ENCODE measurements at places on chromosomes 4 and X. TPM values are rescaled to one million over a fixed set of nuclear protein-coding genes. Genes with fewer than 3 reads are reported as not detected.

DNA sequence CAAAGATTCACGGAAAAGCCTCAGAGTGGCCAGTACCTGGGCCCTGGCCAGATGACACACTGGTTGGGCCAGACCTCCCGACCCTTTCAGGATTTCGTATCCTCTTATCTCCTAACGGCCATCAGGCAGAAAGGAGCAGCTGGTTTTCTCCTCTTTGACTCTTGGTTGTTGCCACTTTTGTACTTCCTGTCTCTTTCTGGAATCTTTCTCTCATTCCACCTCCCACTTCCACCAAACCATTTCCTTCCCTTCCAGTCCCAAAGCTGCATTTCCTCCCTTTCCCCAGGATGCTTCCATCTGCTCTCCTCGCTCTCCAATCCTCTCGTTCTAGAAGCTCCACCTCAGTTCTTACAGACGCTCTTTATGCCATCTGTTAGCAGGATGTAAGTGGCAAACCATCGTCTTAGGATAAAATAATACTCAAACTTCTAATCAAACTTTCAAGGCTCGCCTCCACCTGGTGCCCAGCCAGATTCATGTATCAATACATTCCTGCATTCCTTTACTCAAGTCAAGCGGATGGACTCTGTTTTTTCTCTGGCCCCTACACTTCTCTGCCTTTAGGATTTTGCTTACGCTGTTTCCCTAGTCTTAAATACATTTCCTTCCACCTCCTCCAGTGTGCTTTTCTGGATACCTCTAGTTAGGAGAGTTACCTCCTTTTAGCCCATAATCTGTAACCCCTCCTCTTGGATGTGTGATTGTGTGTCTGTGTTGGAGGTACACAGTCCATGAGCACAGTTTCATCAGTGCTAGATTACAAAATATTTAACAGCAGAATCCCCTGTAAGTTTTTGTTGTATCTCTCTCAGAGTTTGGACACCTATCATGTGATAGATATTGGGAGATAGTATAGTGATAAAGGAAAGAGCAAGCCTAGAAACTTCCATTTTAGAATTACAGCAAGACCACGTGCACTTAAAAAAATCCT is 70.4 kb downstream of the LDB2 start:
- ATAC-seq: no peak

GRCh38 chrX:1601051-1601767 is 9.8 kb downstream of the AKAP17A start:
- no peak for ATAC-seq

DNA sequence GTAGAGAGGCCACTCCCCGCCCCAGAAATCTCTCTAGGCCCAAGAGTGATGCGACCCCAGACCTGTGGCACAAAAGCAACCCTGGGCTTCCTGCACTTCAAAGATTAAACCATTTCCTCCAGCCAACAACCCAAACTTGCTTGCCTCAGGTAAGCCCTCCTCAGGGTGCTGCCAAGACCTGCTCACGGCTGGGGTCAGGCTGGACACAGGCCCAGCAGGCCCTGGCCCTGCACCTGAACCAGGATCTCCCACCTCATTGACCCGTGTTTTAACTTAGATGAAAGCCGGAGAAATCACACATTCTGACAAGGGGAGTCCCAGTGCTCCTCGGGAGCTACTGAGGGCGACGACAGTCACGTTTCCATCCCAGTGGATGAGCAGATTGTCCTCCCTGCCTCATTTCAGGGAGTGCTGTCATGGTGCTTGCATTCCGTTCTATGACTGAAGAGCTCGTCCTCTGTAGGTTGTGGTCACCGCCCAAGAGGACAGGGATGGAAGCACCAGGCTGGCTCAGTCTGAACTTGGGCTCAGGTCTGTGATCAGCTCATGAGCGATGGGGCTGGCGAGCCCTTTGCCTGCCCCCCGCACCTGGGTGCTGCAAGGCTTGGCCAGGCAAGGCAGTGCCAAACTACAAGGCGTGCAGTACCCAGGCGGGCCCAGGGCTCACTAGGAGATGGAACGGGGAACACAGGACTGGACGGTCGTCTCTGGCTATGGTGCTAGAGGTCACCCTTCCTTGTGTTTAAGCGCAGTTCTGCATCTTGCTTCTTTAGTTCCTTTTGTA is 25.9 kb downstream of the WDR1 start:
- no peak for ATAC-seq

The HSD17B13 gene
- total RNA-seq: 0.64 TPM

DNA sequence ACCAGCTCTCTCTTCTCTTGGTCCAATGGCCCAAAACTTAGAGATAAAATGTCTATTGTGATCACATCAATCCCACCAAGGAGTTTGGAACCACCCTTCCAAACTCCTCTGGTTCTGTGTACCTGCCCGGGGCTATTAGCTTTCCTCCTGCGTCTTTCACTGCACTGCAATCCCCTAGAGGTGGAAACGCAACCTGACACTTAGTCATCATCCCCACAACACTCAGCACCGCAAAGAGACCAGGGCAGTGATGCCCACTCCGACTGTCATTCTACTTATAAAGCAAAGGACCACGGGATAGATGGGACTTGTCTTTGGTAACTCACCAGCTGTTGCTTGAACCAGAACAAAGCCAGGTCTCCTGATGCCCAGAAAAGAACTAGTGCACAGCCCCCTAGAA is 22.0 kb downstream of the AFAP1 start:
- ATAC-seq: no peak

GRCh38 chr4:103885152-103885551 is 165.4 kb upstream of the TACR3 start:
- ATAC-seq: no peak

The ABCD1 gene
- 25.7 TPM for total RNA-seq

The CD40LG gene
- total RNA-seq: not detected

DNA sequence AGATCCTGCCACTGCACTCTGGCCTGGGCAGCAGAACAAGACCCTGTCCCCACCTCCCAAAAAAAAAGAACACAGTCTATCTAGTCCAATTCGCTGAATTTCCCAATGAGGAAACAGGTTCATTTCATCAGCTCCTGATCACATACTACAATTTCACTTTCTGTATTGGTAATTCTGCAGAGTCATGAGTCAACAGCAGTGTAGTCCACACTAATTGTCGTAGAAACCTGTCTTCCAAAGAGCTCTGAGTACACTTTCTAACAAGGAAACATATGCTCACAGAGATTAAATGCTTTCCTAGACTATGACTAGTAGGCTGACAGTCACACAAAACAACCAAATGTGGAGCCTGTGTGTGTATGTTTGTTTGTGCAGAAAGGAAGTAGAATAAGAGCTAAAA is 91.9 kb downstream of the GPC4 start:
- no peak for ATAC-seq

- ATAC-seq: no peak
Measured at GRCh38 chr4:70583952-70584834, 7.9 kb upstream of the AMBN start.

The SOD3 gene
- total RNA-seq: 385 TPM

- no peak for ATAC-seq
Measured at GRCh38 chrX:9471571-9471985, 6.7 kb downstream of the TBL1X start.

DNA sequence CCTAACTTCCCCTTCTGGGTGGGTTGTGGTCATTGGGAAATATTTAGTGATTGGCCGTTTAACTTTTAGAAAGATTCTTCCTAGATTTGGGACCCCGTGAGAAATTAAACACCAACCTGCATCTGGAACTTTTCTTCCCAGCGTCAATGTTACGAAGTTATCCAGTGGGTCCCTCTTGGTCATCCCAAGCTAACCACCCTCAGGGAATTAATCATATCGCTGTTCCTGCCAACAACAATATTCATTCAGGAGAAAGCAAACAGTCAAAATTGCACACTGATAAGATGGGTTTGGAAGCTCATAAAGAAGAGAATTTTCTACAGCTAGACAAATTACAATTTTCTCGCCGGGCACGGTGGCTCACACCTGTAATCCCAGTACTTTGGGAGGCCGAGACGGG is 121.2 kb upstream of the STX18 start:
- no peak for ATAC-seq

DNA sequence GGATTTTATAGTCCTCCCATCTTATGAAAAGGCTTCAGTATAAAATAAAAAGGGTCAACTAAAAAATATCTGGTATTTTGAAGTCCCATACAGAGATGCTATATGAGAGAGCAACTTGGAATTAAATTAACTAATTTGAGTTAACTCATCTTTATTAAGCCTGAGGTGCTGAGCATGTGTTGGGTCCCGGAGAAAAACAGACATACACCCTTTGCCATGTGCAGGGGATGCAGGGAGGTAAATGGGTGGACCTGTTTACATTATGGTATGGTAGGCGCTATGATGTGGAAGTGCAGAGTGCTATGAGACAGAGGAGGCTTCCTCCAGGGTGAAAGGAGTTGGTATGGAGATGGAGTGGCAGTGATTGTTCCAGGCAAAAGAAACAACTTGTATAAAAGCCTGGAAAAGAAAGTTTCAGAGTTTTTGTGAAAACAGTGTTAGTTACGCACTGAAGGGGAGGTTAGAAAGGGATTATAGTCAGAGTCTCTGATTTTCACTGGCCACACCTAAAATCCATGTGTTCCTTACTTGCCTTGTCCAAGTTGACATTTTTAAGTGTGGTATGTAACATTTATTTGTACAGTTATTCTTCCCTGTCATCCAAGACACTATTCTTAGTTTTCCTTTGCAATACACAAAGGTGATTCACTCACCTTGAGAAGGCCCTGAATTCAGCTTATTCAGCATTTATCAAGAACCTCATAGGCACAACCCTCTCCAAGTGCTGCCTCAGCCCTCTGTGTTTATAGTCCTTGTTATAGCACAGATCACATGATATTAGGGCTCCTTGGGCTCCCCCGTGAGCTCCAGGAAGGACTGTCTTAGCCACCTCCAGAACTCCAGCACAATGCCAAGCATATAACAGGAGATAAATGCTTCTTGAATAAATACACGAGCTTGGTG is 152.0 kb downstream of the RASL11B start:
- no peak for ATAC-seq

GRCh38 chr4:115851918-115852766 is 738.7 kb upstream of the NDST4 start:
- no peak for ATAC-seq

DNA sequence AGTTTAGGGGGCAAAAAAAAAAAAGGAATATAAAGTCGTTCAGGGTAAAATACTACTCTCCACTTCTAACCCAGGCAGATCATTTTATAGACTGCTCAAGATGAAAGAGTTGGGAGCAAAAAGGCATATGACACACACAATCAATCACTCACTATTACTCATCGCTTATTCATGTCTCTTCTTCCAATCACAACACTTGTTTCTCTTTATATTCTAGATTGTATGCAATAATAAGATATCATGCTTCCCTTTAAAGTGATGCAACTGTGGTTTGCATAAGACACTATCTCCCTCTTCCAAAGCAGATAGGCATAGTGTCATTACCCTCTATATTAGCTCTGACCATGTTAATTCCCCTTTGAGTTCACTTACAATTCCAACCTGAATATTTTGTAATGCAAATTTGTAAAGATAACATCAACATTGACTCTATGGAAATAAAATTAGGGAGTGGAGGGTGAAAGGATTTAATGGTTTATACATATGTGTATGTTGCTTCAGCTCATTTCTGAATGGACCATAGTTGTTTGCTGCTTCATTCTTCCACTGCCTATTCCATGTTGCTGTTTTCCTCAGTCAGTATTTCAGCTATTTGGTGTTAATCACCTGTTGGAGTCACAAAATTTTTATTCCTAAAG is 154.9 kb upstream of the EPHA5 start:
- ATAC-seq: no peak

The NAP1L3 gene
- 2.7 TPM for total RNA-seq

GRCh38 chr4:140330311-140330900 is 43.0 kb upstream of the SCOC start:
- no peak for ATAC-seq

DNA sequence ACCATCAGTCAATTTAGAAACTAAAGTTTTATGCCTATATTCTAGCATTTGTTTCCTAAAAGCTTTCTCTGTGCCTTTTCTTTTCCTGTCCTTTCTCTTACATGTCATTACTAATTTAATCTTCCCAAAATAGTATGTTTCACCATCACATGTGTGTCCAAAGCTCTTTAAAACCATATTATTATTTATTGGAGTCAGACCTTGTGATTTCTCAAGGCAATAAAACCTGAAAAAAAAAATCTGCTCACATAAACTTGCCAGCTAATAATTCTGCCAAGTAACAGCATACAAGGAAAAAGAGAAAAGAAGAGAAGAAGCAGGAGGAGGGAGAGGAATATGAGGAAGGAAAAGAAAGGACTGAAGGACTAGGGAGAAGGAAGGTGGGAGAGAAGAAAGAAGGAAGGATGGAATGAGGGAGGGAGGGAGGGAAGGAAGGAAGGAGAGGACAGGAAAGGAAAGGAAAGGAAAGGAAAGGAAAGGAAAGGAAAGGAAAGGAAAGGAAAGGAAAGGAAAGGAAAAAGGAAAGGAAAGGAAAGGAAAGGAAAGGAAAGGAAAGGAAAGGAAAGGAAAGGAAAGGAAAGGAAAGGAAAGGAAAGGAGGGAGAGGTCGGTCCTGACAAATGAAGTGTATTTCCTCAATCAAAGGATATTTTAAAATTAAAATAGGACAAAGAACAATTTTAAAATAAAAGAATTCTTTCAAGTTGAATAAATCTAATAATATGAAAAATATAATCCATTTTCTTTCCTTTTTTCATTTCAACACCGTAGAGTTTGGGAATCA is 57.4 kb downstream of the ANTXR2 start:
- ATAC-seq: no peak

The NWD2 gene
- 0.67 TPM for total RNA-seq

- no peak for ATAC-seq
Measured at GRCh38 chr4:7988437-7988836, 48.8 kb upstream of the AFAP1 start.

GRCh38 chr4:88792821-88793220 is 95.2 kb upstream of the NAP1L5 start:
- ATAC-seq: no peak

The SNCA gene
- total RNA-seq: 5.0 TPM
